ENCODE measurements at places on chromosomes 16 and 17.

GRCh38 chr17:79169366-79169765 lies 94.7 kb downstream of the ENGASE start:
- no peak for DNase-seq

- no peak for DNase-seq
Observed at GRCh38 chr17:10337136-10337535, 35.7 kb downstream of the MYH13 start.

- no peak for DNase-seq
Observed at GRCh38 chr17:57645950-57646665, 99.0 kb downstream of the CCDC182 start.

DNA sequence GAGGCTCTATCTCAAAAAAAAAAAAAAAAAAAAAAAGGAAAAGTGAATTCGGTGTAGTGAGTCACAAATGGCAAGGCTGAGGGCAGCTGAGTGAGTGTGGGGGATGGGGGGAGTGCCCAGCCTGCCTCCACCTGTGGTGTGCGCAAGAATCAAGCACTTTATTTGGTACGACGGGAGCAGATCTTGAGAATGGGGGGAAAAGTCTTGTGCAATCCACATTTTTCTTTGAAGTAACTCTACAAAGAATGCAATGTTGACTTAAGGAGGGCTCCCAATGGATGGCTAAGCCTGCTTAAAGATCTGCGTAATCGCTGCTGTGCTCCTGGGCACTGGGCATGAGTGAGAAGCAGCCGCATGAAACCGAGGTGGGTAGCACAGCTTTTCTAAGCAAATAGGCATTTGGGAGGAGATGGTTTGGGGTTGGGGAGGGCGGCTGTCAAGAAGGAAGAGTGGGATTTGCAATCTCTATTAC lies 28.2 kb downstream of the ATP2C2 start:
- DNase-seq, result no peak

GRCh38 chr17:979212-979538 lies 401 bp downstream of the NXN start:
- no peak for DNase-seq

- DNase-seq, result no peak
Observed at GRCh38 chr17:7951143-7951792, 19.3 kb downstream of the CNTROB start.

DNA sequence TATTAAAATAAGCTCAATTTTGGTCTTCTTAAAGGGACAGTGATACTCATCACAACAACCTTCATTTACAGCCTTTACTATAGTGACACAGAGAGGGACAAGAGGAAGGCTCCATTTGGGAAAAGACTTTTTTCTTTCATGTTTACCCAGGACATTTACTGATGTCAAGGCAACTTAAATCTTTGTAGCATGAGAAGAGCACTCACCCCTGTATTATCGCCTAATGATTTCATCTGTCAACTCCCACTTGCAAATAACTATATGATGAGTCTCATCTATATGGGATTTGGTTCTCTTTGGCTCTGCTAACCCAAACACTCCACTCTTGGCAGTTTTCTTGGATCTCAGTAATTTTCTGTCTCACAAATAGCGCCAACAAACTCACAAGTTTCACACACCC lies 24.1 kb downstream of the BLMH start:
- no peak for DNase-seq

GRCh38 chr17:11618861-11619566 lies 20.7 kb downstream of the DNAH9 start:
- no peak for DNase-seq

DNA sequence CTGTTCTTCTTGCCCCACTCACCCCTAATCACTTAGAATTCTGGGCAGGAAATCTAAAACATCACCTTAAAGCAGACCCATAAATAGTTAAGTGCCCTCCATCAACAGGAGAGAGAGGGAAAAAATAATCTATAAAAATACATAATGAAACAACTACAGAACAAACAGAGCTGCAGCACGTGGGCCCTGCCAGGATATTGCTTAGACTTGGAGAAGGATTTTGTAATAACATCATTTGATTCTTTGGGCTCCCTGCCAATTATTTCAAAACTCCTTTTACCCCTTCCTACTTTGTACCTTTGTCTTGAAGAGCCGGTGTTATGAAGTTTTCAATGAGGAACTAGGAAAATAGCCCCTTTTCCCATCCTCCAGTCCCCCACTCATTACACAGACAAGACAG lies 130.6 kb upstream of the TOX3 start:
- DNase-seq, result no peak
